SW480 (cell line): ENCODE measurements at places on chromosomes 2 and 18.

DNA sequence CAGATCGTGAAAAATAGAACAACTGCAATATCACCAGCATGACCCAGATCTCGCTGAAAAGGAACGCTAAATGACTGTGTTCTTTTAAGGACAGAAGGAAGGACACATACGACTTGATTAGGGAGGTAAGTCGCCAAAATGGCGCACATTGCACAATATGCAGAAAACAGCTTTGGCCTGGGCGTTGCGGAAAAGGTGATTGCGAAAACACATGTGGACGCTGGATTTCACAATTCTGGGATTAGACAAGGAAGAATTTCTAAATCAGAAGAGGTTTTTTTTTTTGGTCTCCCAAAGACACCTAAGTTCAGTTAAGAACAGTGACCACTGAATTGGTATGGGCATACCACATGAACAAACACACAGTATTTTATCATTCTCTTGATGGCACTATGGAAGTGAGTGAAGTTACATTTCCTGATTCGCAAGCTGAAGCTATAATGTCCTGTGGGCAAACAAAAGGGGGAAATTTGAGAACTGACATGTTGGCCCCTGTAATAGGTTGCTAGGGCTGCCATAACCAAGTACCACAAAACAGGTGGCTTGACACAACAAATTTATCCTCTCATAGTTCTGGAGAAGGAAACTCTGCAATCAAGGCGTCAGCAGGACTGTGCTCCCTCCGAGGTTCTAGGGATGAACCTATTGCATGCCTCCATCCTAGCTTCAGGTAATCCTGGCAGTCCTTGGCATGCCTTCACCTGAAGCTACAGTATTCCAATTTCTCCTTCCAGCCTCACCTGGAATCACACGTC is 25.8 kb upstream of the ERICH2 start:
- DNase-seq, result no peak

- DNase-seq, result no peak
Observed at GRCh38 chr18:22687892-22688680, 245.0 kb upstream of the RBBP8 start.

GRCh38 chr2:105848367-105848766 is 103.7 kb downstream of the NCK2 start:
- DNase-seq, result no peak

- no peak for DNase-seq
Observed at GRCh38 chr2:232632904-232633412, 446 bp upstream of the EFHD1 start.

DNA sequence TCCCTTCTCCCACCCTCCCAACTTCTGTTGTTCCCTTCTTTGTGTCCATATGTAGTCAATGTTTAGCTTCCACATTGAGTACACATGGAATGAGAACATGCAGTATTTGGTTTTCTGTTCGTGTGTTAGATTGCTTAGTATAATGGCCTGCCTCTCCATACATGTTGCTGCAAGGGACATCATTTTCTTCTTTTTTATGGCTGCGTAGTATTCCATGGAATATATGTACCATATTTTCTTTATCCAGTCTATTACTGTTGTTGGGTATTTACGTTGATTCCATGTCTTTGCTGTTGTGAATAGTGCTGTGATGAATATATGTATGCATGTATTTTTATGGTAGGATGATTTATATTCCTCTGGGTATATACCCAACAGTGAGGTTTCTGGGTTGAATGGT is 42.0 kb downstream of the NUP35 start:
- DNase-seq, result no peak

DNA sequence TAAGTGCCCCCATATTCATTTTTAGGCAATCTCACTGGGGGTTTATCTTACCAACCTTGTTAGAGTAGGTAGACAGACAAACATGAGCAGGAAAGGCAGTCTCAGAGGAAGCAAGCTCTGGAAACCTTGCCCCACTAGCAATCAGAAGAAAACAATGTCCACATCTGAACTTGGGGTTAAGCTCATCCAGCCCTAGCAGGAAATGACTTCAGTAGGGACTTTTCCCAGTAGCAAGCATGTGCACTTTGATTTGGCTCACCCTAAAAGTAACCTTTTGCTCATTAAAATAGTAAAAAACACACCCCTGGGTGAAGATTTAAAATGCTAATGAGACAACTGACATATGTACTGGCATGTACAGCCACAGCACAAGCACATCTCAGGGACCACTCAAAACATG is 175.5 kb downstream of the AKAIN1 start:
- DNase-seq, result no peak

- DNase-seq, result no peak
Observed at GRCh38 chr18:10477121-10477862, 22.9 kb downstream of the APCDD1 start.

- no peak for DNase-seq
Observed at GRCh38 chr2:161134547-161135518, 25.4 kb upstream of the TANK start.

DNA sequence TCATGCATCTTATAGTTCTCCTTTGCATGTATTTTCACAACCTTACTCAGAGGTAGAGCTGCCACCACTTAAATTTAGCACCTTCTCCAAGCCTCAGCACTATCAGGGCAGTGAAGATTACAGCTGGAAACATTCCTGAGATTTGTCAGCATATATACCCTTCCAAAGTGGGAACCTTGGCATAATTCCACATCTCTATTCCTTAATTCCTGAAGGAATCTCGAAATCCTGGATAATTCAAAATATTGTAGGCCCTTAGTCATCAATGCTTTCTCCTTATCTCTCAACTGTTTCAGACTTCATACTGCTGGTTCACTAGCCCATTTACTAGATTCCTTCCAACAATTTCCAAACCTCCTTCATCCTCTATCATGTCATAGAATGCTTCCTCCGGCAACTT is 87.4 kb downstream of the ITSN2 start:
- no peak for DNase-seq

GRCh38 chr2:71235930-71236587 is 9.2 kb upstream of the PAIP2B start:
- no peak for DNase-seq

GRCh38 chr2:1817256-1818051 is 73.1 kb upstream of the PXDN start:
- peak; percentile 35 for DNase-seq

DNA sequence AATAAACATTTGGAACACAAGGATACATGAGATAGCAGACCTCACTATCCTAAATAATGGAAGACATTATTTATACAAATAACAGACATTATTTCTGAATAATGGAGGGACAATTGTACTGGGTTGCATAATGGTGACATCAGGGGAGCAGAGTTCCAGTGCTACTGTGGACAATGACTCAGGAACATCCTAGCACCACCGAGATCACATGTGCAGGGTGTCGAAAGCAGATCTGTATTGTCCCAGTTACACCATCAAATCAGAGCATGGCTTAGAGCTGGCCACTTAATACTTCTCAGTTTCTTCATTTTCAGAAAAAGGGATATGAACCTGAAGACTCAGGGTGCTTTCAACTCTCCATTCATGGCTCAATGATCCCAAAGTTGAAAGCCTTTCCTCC is 249.1 kb upstream of the RBMS1 start:
- DNase-seq, result no peak

DNA sequence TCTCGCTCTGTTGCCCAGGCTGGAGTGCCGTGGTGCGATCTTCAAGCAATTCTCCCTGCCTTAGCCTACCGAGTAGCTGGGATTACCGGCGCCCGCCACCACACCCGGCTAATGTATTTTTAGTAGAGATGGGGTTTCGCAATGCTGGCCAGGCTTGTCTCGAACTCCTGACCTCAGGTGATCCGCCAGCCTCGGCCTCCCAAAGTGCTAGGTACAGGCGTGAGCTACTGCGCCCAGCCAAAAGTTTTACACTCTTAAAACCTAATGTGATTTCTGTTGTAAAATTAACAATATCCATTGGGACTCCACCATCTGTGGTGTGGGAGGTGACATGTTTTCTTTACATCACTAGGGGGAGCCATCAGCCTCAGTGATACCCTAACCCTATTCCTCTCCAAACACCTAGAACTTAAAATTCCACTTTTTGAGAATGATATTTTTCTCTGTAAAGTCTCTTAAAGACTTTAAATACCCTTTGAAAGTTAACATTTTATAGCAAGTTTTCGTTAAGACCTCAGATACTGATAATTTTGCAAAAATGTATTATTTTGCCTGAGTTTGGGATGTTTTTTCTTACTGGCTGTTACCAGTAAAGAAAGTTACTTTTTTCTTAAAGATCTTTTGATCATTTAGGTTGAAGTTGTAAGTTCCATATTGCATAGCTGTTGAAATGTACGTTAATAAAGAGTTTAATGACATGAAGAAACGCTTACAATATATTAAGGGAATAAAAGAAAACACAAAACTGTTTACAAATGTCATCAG is 11.6 kb upstream of the EIF2AK2 start:
- DNase-seq, result peak; percentile 62

DNA sequence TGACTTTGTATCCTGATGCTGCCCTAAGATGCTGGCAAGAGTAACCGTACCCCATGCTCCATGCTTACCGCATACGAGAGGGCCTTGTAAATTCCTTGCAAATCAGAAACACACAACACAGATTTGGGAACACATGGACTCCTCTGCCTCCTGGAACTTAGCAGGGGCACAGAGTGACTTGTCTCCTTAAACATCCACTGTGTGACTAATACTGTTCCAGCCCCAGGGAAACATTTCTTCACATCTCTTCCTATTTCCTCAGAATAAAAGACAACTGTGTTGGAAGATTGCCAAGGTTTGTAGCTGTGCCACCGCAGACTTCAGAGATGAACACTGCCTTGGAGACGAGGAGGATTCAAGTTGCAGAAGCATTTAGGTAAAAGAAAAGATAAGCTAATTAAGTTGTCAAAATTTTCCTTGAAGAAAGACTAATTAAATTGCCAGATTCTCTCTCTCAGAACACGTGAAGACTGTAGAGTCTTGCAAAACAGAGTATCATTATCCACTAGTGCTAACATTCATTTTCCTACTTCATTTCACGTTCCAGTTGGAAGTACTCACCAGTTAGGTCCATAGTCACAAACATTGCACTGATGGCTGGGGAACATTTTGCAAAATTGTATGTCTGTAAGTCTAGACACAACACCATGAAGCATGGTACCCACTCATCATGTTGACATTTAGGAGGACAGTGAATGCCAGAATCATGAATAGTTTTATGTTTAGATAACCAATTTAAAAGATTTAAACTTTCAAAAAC is 188.8 kb downstream of the TSN start:
- no peak for DNase-seq

DNA sequence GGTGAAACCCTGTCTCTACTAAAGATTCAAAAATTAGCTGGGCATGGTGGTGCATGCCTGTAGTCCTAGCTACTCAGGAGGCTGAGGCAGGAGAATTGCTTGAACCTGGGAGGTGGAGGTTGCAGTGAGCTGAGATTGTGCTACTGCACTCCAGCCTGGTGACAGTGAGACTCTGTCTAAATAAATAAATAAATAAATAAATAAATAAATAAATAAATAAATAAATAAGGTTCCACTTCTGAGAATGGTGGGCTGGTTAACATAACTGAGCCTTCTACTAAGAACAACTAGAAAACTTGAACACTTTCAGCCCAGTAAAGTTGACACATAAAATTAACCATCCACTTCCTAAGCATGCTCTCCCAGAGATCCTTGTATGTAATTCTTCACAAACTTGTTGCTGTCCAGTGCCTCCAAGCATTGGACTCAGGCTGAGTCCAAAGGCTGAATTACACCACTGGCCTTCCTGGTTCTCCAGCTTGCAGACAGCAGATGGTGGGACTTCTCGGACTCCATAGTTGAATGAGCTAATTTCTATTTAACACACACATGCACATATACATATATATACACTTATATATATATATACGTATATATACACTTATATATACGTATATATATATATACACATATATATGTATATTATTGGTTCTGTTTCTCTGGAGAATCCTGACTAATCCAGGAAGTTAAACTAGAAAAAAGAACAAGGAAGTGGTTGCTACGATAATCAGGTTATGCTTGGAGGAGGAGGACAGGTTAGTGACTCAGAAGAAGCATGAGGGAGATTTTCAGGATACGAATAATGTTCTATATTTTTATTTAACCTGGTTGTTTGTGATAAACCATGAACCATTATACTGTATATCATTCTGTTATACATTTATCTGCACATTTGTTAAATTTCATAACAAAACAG is 348.8 kb downstream of the METTL4 start:
- peak; percentile 5 for DNase-seq

GRCh38 chr2:69057660-69058059 is 44.7 kb downstream of the ANTXR1 start:
- no peak for DNase-seq

- DNase-seq, result no peak
Observed at GRCh38 chr2:154995361-154995760, 296.9 kb downstream of the KCNJ3 start.

GRCh38 chr2:74856004-74856578 is 22.2 kb downstream of the HK2 start:
- no peak for DNase-seq

DNA sequence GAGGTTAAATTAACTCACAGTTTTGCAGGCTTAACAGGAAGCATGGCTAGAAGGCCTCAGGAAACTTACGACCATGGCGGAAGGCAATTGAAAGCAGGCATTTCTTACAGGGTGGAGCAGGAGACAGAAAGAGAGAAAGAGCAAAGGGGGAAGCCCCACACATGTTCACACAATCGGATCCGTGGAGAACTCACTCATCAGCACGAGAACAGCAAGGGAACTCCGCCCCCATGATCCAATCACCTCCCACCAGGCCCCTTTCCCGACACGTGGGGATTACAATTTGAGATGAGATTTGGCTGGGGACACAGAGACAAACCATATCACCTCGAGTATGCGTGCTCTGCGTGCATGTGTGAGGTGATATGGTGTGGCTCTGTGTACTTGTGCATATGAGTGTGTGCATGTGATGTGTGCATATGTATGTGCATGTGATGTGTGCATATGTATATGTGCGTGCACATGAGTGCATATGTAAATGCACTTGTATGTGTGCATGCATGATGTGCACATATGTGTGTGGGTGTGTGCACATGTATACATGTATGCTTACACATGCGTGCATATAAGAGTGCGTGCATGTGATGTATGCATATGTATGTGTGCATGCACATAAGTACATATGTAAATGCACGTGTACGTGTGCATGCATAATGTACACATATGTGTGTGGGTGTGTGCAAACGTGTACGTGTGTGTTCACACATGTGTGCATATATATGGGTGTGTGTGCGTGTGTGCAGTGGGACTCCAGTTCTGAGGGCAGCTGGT is 108.7 kb upstream of the HDAC4 start:
- no peak for DNase-seq

DNA sequence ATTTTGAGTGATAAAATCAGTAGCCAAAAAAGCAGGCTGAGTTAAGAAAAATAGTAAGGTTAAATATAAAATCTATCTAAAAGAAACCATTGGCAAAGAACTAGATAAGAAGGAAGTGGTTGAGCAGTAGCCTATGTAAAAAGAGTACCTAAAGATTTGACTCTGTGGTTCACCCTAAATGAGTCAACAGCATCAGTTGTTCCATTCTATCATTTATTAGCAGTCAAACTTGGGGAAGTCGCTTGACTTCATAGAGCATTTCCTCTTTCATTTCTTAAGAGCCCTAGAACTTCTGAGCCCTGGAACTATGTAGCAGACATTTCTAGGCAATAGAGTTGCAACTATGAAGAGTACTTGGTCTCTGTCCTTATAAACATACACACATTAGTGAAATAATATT is 381.7 kb downstream of the NUP35 start:
- DNase-seq, result no peak

GRCh38 chr2:83531206-83531826 is 927.8 kb downstream of the SUCLG1 start:
- DNase-seq, result no peak

GRCh38 chr2:133432778-133433177 is 135.5 kb downstream of the NCKAP5 start:
- DNase-seq, result no peak

- DNase-seq, result no peak
Observed at GRCh38 chr18:9065864-9066263, 36.6 kb upstream of the NDUFV2 start.
